Pulmonary artery endothelial cell (primary cell): ENCODE measurements at places on chromosomes 7 and 10.

DNA sequence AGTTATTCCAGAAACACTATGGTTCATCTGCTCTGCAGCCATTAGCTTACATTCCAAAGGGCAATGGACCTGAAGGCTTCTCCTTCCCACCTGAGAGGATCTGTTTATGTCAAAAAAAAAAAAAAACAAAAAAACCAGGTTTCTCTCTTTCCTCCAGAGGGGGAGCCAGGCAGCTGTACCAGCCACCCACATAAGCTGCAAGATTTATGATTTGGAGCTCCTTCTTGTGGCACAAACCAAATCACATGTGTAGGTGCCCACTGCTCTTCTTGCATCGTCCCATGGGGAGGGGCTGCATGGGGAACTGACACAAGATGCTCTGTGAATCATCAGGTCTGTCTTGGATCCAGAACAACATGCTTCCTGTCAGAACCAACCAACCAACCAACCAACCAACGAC, 231.6 kb upstream of the IGFBP3 start:
- DNase-seq, result no peak

GRCh38 chr7:69770613-69771012, 172.3 kb downstream of the AUTS2 start:
- DNase-seq, result no peak

GRCh38 chr10:124091646-124092249, 1.6 kb downstream of the CHST15 start:
- no peak for DNase-seq

DNA sequence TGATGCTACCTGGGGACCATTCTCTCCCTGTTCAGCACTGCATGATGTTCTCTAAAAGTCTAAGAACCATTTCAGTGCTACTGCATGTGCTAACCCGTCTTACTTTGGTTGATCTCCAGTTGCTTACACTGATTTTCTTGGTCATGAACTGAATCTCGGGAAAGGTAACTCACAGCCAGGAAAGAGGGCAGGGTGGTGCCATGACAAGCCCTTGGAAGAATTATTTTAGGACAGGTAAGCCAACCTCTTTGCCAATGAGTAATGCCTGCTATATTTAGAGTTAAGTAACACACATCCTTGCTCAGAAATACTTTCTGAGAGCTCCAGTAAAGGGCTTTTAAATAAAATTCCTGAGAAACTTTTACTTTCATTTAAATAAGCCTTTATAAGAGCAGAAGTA, 126.7 kb downstream of the ARL4A start:
- DNase-seq, result no peak

DNA sequence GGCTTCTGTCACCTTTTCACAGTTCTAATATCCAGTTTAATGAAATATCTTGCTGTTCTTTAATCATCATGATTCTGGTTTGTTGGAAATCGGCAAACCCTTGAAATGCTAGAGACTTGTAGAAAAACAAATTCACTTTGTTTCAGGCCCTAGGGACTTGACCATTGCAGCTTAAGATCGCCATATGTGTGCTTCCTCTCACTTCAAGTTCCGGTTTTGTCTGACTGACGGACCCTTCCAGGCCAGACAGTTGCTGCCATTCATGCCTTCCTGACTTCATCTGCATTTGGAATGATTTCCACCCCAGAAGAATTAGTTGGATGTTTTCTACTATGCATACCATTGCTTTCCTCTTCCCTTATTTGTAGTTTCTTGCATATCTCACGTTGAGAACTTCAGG, 125.6 kb downstream of the CELF2 start:
- DNase-seq, result no peak

- DNase-seq, result no peak
These were observed 4.7 kb upstream of the ZYX start for GRCh38 chr7:143376396-143376795.

DNA sequence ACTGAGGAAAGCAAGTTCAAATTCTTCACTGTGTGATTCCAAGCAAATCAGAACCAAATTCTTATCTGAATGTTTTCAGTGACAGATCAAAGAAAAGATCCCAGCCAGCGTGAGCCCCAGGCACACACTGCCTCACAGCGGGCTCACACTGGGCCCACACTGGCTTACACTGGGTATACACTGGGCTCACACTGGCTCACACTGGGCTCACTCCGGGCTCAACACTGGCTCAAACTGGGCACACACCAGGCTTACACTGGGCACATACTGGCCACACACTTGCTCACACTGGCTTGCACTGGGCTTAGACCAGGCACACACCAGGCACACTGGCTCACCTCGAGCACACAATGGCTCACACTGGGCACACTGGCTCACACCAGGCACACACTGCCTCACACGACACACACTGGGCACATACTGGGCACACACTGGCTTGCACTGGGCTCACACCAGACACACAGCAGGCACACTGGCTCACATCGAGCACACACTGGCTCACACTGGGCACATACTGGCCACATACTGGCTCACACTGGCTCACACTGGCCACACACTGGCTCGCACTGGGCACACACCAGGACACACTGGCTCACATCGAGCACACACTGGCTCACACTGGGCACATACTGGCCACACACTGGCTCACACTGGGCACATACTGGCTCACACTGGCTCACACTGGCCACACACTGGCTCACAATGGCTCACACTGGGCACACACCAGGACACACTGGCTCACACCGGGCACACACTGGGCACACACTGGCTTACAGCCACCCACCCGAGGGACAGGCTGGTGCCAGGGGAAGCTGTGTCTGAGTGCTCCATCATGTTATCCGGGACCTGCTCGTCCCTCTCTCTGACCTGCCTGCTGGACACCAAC, 156.3 kb downstream of the PTPRN2 start:
- no peak for DNase-seq

- no peak for DNase-seq
These were observed 20.4 kb downstream of the PARP12 start for GRCh38 chr7:140042386-140042670.

DNA sequence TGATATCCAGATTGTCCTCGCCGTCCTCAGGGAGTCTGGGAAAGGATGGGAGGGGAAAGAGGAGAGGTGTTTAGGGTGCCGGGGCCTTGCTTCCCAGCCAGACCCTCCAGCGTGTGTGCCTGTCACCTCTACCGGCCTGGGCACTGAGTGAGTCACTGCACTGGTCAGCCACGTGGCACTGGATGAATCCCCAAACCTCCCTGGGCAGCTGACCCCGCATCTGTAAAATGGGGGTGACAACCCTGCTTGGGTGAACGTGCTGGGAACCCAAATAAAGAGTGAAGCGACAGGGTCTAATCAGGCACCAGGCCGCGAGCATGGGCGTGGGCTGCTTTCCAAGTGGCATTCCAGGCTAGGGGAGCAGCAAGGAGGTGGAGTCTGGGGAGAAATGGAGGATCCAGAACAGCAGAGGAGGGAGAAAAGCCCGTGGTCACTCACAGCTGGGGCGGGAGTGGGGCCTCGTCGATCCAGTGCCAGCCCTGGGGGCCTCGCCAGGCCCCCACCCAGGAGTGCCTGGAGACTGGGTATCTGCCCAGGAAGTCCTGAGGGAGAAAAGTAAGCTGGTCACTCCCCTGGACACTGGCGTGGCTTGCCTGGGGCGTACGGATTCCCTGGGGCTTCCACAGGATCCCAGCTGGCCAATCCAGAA, 29.7 kb downstream of the KLRG2 start:
- no peak for DNase-seq

GRCh38 chr10:22305721-22306120, 10.5 kb upstream of the COMMD3 start:
- no peak for DNase-seq
